ENCODE measurements at places on chromosomes 2 and 18.

- no peak for DNase-seq
Observed at GRCh38 chr18:44589693-44590355, 90.9 kb upstream of the SETBP1 start.

- DNase-seq, result no peak
Observed at GRCh38 chr2:145569108-145569507, 1049.2 kb upstream of the ZEB2 start.

DNA sequence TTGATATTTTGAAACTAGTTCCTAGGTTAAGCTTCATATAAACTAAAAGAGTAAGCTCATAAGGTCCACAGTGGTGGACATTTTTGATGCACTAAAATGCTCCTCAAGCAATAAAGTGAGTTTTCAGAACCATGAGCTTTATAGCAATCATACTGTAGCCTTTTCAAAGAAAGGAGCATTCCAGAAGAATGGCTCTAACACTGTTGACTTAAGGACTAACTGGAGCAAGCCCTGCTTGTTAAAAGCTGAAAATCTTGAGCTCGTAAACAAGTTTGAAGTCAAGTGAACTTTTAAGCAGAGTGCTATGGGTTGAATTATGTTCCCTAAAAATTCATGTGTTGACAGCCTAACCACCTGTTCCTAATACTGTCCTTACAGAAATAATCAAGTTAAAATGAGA, 38.0 kb downstream of the KYNU start:
- DNase-seq, result no peak

DNA sequence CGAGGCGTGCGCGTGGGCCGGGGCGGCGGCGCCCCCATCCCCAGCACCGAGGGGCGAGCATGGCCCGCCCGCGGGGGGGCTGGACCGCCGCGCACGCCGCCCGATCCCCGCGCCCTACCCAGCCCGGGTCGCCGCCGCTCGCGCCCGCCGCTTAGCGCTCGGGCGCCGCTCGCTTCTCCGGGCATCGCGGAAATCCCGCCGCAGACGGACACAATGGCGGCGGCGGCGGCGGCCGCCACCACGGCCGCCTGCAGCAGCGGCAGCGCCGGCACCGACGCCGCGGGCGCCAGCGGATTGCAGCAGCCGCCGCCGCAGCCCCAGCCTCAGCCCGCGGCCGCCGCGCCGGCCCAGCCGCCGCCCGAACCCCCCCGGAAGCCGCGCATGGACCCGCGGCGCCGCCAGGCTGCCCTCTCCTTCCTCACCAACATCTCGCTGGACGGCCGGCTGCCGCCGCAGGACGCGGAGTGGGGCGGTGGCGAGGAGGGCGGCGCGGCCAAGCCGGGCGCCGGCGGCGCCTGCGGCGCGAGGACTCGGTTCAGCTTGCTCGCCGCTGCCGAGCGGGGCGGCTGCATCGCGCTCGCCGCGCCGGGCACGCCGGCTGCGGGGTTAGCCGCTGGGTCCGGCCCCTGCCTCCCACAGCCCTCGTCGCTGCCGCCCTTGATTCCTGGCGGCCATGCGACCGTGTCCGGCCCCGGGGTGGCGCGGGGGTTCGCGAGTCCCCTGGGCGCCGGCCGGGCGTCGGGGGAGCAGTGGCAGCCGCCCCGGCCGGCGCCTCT, 453 bp downstream of the CABLES1 start:
- DNase-seq, result no peak

DNA sequence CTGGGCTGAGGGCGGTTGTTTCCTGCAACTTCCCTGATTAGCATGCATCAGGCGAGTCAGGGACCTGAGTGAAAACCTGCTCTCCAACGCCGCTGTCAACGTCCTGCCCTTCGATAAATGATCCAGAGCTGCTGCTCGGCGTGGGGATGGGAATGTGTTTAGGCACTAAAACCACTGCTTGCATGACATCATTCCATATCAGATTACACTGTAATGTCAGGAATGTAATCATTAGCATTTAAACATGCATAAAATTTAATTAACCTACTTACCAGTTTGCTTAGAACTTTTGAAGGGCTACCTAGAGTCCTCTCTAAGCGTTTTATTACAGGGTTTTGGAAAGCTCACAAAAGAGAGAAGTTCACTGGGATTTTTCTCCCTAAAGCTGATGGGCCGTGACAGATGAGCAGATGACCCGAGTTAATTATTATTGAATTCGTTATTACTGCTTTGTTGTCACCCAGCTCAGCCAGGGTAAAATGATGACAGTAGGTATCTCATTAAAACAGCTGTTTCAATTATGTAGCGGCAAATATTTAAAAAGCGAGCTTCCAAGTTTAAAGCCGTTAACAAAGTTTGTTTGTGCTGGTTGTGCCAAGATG, 685.6 kb upstream of the SALL3 start:
- DNase-seq, result no peak

GRCh38 chr2:190682168-190682567, 33.3 kb downstream of the NAB1 start:
- DNase-seq, result no peak

- no peak for DNase-seq
Observed at GRCh38 chr2:213108308-213108707, 43.1 kb downstream of the IKZF2 start.

DNA sequence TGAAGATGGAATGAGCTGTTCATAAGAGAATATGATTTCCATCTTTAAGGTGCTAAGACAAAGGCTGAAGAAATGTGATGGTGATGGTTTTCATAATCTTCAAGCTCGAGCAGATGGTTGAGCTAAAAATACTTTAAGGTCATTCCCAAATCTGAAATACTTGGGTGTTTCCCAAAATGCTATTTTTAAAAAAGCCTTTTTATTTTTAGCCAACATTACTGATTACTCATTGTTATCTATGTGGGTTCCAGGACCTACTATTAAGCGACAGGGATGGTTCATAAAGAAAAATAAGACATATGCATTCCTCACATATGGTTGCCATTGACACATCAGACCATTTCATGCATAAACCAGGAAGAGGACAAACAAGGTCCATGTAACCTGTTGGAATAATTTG, 298.5 kb downstream of the PLCL1 start:
- no peak for DNase-seq

DNA sequence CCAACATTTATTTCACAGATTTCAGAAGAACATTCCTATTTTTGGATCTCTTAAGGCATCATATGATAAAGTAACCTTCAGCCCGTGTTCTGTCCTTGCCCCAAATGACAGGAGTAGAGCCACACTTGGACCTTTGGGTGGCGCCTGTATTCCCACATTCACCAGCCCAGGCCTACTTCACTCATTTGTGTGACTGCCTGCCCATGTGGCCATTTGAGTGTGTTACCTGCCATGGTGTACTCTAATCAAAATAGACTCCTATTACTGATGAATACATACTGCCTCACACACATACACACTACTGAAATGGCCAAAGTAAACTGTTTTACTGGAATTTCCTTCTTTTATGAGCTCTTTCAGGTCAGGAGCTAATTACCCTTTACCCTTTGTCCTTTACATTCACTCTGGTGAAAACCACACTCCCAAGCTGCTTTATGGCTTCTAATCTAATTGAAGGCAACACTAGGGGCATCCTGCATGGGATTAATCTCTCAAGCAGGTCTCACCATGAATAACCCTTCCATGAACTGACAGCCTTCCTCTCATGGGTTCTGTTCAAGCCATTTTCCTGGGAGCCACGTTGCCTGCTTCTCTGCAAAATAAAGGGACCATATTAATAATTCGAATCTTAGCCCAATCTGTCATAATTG, 271.0 kb upstream of the GALNT5 start:
- no peak for DNase-seq

- DNase-seq, result no peak
Observed at GRCh38 chr2:171432206-171432968, 1.4 kb downstream of the METTL8 start.

- no peak for DNase-seq
Observed at GRCh38 chr18:61865466-61866175, 27.2 kb downstream of the RNF152 start.

DNA sequence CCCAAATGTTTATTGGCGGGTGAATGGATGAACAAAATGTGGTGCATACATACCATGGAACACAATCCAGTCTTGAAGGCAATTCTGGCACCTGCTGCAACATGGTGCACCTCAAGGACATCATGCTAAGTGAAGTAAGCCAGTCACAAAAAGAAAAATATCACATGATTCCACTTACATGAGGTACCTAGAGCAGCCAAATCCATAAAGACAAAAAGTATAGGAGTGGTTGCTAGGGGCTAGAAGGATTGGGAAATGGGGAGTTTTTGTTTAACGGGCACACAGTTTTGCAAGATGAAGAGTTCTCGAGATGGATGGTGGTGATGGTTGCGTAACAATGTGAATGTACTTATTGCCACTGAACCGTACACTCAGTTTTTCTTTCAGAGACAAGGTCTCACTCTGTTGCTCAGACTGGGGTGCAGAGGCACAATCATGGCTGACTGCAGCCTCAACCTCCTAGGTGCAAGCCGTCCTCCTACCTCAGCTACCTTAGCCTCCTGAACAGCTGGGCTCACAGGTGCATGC, 90.9 kb upstream of the CERS6 start:
- DNase-seq, result no peak

- no peak for DNase-seq
Observed at GRCh38 chr2:47174733-47175361, 19.7 kb upstream of the STPG4 start.

- no peak for DNase-seq
Observed at GRCh38 chr2:108917526-108917925, 71.5 kb downstream of the EDAR start.

DNA sequence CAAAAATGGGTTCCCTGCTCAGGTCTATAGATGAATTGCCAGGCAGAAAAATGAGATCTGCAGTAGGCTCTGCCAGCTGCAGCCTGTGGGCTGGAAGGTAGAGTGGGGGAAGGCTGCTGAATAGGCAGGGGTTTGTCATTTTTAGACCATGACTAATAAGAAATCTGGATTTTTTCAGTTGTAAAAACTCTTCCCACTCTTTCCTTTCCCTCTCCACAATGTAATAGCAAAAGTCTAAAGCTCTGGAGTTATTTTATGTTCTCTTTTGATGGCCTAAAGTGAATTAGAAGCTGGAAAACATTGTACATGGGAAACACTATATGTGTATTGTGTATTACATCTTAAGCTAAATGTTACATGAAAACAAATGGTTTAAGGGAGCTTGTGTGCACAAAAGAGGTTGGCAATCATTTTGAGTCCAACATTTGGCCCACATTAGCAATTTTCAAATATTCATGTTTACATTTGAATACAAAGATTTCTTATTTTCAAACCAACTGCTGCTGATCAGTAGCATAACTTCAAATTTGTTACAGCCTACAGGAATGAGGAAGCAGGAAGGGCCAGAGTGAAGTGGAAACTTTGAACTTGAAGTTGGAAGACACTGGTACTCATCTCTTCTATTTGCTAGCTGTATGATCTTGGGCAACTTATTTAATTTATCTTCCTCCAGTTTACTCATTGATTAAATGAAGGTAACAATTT, 407.1 kb downstream of the SLC4A3 start:
- DNase-seq, result no peak

DNA sequence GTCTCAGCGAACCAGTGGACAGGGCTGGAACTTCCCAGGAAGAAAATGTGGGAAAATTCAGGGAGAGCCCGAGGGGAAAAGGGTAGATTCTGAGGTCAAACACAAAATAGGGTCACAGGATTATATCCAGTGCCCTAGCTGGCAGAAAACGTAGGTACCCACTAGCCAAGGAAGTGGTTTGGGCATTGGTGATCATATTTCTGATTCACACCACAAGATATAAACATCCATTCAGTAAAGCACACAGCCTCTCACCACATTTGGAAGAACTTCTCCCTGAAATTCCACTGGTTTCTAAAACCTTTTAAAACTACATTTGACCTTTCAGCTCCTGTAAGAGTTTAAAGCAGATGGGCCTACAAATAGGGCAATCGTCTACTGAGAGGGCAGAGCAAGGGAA, 186.9 kb downstream of the TTC32 start:
- DNase-seq, result no peak

DNA sequence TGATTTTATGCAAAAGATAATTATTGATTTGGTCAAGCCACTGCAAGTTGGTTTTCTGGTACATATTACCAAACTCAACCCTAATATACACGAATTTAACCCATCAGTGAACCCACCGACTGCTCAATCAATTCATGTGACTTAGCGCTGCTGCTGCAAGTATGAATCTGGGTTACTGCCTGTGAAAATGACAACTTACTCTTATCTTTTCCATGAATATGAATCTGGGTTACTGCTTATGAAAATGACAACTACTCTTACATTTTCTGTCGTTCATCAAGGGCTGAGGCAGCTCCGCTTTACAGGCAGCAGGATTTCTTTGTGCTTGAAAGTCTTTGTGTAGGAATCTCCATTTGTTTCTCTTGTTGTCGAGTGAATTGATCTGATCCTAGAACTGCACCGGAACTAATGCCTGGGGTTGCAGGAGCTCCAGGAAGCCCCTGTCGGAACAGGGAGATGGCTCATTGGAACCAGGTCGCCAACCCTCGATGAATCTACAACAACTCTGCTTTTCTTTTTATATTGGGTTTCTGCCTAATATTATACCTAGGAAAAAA, 22.1 kb upstream of the ALKAL2 start:
- DNase-seq, result no peak

DNA sequence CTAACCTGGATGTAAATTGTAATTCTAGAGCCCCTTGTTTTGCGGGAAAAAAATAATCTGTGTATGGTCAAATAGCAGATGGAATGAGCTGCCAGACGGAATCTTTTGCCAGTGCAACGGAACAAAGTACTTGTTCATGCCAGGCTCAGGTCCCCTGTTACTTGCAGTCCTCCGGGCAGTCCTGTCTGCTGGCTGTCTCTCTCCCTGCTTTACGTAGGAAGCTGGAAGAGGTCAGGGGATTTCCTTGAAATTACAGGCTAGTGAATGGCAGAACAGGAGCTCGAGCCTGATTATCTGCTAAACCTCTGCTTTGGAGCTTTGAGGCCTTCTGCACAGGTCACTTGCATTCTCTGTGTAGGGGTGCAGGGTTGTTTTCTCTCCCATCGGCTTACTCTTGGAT, 54.8 kb downstream of the LRRFIP1 start:
- DNase-seq, result no peak

DNA sequence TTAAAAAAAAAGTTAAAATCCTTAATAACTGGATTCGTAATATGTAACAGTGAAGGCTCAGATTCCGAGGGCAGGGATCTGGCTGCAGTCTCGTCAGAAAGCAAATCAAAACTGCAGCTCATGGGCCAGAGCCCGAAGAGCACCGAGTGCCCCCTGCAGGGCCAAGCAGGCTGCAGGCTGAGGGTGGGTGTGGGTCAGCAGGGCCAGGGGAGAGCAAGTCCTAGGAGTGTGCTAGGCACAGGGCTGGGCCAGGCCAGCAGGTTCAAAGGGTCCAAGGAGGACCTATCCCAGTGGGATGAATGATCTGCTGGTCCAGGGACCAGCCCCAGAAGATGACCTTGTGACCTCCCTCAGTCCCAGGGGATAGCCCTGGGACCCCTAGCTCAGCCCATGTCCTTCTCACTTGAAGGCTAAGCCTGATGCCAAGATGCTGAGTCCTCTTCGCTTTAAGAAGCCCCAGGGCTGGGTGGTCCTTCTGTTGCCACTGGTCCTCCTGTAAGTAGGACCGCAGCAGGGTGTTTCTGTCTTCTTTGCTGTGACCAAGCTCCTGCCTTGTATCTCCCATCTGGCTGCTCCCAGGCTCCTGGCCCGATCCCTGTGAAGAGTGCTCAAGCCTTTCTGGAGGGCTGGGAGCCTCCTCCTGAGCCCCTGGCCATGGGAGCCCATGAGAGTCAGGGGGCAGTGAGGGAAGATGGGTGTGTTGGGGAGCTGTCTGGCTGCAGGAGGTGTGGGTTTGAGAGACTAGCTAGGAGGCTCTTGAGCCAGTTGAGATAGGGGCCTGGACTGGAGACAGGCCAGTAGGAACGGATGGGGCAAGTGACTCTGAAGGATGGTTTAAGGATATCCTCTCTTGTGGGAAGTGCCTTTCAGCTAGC, 150.7 kb downstream of the DYSF start:
- DNase-seq, result no peak

Measured in stimulated activated CD8-positive, alpha-beta memory T cell treated with anti-CD3 and anti-CD28 coated beads, Interleukin-2, amount 100 ng/mL, for 1 hour (primary cell).